Stimulated activated CD8-positive, alpha-beta memory T cell treated with anti-CD3 and anti-CD28 coated beads, Interleukin-4, amount 100 ng/mL, for 1 hour (primary cell): ENCODE measurements at places on chromosomes 4 and X.

- no peak for DNase-seq
These were observed 158.4 kb downstream of the TENT5D start for GRCh38 chrX:80578517-80579105.

DNA sequence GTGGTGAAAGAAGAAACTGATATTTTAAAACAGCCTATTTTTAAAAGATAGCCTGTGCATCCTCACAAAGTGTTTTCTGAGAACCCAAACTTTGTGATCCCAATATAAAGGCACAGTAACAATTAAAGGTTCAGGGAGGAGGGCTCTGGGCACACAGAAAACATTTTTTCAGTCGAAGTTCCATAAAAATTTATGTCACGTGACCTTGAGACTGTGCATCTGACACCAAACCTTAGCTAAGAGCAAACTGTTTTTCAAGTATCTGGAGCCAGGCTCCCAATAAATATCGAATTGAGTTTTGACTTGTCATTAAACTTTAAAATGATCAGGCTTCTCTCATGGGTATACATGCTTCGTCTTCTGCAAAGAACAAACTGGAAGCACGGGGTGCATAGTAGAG lies 177.9 kb downstream of the BEND2 start:
- DNase-seq: no peak

GRCh38 chr4:42078184-42078801 lies 74.2 kb downstream of the BEND4 start:
- no peak for DNase-seq

GRCh38 chr4:79408063-79408462 lies at the start of gene GK2:
Gene GK2, minus strand, starts transcription at chr4:79408228. Its CDS starts 28 bp downstream, at chr4:79408200.
- DNase-seq: no peak

DNA sequence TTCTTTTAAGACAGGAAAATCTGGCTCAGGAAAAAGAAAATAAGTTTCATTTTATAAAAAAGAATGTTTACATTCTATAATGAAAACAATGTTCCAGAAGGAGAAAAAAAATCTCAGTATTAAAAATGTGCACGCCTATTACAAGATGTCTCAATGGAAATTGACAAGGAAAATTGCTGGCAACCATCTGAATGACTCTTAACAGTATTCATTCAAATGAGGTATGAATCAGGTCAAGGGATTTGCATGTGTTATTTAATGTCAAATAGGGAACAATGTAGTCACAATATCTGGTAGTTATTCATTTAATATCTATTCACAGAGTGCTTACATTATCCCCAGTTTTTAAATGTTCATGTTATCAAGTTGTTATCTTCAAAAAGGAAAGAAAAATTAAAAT lies 208.4 kb upstream of the TRAM1L1 start:
- no peak for DNase-seq

GRCh38 chrX:68654693-68655092 lies 7.2 kb downstream of the STARD8 start:
- no peak for DNase-seq

DNA sequence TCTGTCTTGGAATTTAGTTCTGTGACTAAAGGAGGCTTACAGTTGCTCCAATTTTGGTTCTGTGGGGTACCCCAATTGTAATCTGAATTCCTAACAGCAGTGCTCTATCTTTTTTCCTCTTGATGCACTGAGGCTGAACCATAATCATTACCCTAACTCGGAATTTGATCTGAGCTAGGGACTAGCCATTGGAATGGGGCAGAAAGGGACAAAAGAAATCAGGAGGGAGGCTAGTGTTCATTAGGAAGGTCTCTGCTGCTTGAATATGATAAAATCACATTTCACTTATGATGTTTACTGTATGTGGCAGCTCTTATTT lies 2.7 kb downstream of the KLF3 start:
- DNase-seq: no peak

DNA sequence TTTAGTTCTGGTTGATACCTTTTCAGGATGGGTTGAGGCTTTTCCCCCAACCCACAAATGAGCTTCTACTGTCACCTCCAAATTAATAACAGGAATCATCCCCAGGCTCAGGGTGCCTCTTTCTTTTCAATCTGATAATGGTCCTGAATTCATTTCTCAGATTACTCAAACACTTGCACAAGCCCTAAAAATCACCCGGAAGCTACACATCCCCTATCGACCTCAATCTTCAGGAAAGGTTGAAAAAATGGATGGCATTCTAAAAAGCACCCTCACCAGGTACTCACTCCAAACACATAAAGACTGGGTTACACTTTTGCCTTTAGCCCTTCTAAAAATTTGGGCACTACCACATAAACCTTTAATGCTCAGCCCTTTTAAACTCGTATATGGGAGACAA lies 79.9 kb downstream of the COQ2 start:
- no peak for DNase-seq

- DNase-seq: no peak
These were observed 137.8 kb downstream of the RAPGEF2 start for GRCh38 chr4:159240687-159241086.

- DNase-seq: no peak
These were observed 2.0 kb downstream of the PGK1 start for GRCh38 chrX:78105944-78106650.

DNA sequence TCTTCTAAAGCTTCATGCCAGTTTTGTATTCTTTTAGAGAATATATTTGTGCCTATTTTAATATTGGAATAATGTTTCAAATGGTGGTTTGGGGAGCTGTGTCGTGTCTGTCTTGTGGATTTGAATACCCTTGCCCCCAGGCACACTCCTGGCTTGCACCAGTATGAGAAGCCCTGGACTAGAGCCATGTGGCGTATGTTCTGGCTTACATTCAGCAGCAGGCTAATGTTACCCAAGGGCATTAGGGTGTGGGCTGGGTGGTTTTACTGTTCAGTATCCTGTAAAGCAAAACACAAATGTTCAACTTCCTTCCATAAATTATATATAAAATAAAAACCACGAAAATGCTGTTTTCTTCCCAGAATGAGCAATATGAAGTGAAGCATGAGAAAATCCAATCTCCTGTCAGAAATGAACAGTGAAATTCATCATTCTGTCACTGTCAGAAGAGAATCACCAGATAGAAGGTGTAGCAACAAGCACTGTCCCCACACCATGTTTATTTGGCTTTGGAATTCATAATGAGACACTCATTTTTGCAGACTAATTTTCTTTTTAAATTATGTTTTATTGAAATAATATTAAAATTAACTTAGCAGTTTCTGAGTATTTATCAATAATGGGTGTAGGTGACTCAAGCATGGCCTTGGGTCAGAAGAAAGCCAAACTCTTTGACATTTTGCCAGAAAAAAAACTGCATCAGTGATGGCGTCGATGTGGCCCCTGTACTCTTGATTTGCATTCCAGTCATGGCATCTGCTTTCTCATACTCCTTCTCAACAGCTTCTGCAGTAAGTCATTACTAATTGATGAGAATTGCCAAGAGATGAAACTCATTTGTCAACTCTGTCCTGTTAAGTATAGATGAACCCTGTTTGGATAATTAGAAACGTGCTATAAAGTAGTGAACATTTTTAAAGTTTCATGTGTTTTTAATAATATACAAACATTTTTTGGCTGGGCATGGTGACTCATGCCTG lies 43.8 kb downstream of the WWC2 start:
- DNase-seq: no peak

- DNase-seq: no peak
These were observed 114.4 kb downstream of the STK32B start for GRCh38 chr4:5165420-5166369.

DNA sequence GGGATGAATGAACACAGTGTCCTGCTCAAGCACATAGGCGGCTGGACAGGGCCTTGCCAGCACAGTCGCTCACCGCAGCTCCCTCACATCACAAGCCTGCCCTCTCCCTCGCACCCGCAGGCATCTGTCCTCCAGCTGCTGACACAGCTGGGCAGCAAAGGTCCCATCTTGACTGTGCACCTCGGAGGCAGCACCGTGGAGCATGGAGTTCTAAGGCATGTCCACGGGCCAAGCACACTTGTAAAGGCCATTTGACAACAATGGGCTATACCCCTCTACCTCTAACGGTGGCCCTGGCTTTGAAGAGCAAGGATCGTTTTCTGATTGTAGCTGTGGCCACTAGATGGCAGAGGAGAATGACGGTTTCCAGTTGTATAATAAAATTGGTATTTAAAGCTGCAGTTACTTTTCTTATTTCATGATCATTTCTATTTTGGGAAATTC lies 53.8 kb downstream of the APLN start:
- no peak for DNase-seq

- no peak for DNase-seq
These were observed 26.3 kb upstream of the ZMAT1 start for GRCh38 chrX:101958139-101958538.

- DNase-seq: no peak
These were observed 53.6 kb downstream of the LAS1L start for GRCh38 chrX:65480960-65481359.

- DNase-seq: no peak
These were observed 188.9 kb downstream of the COL25A1 start for GRCh38 chr4:109113521-109113920.

DNA sequence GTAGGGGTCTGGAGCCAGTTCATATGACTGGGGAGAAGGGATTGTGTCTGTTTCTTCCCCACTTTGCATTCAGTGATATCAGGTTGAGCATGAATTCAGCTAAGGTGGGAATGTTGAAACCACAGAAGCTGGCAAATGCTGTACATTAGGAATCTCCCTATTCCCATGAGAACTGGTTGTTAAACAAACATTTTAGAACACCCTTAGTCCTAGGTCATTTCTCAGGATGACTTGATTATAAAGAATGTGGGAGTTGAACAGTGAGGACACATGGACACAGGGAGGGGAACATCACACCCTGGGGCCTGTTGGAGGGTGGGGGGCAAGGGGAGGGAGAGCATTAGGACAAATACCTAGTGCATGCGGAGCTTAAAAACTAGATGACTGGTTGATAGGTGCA lies 62.6 kb upstream of the LIMCH1 start:
- DNase-seq: no peak

DNA sequence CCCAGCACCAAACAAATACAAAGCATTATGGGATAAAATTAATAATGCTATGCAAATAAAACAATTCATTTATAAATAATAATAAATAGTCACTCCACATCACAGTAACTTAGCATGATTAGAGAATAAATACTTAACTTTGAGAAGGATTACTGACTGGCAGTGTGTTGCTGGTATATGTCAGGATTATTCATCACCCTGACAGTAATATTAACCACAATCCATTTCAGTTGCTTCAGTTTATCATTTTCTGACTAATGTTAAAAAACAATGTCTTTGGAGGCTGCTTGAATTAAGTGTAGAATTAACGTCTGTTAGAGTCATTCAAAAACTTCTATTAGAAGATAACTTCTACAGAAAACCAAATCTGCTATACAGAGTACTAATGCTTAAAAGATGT lies 124.1 kb upstream of the MAB21L2 start:
- no peak for DNase-seq

DNA sequence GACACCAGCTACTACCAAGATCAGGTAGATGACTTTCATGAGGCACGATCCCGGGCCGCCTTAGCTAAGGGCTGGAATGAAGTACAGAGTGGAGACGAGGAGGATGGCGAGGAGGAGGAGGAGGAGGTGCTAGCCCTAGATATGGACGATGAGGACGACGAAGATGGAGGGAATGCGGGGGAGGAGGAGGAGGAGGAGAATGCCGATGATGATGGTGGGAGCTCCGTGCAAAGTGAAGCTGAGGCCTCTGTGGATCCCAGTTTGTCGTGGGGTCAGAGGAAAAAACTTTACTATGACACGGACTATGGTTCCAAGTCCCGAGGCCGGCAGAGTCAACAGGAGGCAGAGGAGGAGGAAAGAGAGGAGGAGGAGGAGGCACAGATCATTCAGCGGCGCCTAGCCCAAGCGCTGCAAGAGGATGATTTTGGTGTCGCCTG lies 481 bp downstream of the UTP3 start:
- DNase-seq: no peak

- DNase-seq: no peak
These were observed 963.3 kb downstream of the NLGN4X start for GRCh38 chrX:5265324-5265850.

GRCh38 chr4:87746001-87746400 lies 53.4 kb upstream of the IBSP start:
- DNase-seq: no peak

- DNase-seq: no peak
These were observed 147.6 kb upstream of the FGF16 start for GRCh38 chrX:77299549-77299948.

- no peak for DNase-seq
These were observed 31.2 kb downstream of the LRBA start for GRCh38 chr4:150983851-150984250.

- DNase-seq: no peak
These were observed 8.7 kb downstream of the P2RY8 start for GRCh38 chrX:1528186-1528883.

GRCh38 chr4:113707048-113707447 lies 54.5 kb downstream of the CAMK2D start:
- DNase-seq: no peak

DNA sequence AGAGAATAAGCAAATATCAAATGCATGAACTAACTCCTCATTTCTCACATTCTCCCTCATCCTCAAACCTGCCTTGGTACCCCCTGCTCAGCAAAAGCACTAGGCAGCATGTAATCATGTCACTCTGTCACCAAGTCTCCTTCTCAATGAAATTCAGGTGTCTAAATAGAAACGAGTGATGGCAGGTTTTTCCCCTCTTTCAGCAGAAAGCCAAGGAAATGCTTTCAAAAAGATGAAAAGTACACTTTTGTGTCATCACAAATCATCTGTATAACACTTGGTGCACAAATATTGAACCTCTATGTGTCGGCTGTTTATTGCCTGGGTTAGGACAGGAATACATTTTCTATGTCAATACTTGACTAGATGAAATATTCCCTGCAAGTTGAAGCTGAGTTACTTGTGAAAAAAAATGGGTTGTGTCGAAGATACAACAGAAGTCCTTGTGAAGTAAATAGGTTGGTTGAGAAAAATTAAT lies 285.1 kb upstream of the MAGEB18 start:
- DNase-seq: no peak

- no peak for DNase-seq
These were observed 130.3 kb upstream of the CITED1 start for GRCh38 chrX:72436010-72436409.

DNA sequence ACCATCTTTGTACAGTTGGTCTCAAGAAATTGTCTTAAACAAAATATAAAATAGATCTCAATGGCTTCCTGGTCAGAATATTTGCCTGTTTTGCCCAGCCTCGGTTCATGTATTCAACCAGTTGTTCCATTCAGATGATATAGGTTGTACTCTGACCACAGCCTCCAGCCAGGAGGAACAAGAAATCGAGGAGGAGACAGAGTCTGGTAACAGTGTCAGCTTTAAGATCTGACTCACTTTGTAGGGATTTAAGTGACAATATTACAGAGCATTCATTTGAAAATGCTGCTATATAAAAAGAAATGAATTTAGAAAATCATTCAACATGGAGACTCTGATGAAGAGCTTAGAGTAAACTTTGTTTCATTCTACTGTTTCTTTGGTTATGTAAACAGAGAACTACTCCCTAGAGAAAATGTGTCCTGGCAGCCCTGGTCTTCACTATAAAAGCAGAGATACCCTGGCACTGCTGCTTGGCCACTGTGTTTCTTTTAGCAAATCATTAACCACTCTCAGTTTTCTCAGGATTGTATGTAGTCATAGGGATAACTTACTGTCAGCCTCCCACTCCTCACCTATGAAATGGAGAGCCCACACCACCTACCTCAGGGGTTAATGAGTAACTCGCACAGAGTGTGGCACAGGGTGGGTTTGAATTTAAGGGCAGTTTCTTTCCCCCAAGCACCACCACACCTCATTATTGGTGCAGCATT lies 53.5 kb downstream of the PAGE2 start:
- DNase-seq: no peak
